ENCODE measurements at places on chromosomes 12 and 14.

DNA sequence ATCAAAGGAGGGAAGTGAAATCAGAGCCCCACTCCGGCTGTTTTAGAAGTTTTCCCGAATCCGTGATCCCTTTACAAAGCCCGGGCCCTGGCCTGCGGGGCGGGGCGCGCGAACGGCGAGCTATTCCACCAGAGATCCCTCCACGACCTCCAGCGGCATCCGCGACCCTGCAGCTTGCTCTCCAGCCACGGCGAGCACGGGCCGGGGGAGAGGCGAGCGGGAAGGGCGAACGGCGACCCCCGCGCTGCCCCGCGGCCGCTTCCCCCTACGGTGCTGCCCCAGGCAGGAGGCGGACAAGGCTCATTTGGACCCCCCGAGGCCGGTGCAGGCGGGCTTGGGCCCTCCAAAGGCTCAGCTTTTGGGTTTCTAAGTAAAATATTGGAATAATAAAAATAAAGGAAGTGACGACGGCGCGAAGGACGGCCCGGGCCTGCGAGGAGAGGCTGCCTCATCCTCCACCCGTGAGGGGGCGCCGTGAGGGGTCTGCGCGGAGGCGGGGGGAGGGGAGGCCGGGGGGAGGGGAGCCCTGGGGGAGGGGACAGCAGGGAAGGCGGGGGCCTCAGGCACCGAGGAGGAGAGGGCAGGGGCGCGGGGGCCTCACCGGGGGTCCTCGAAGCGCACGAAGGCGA is 613 bp downstream of the SRSF9 start:
- DNase-seq, result peak; percentile 73

- DNase-seq, result no peak
Measured at GRCh38 chr12:92648242-92649031, 54.4 kb upstream of the PLEKHG7 start.

GRCh38 chr12:114726092-114726710 is 42.2 kb upstream of the TBX3 start:
- DNase-seq, result no peak

DNA sequence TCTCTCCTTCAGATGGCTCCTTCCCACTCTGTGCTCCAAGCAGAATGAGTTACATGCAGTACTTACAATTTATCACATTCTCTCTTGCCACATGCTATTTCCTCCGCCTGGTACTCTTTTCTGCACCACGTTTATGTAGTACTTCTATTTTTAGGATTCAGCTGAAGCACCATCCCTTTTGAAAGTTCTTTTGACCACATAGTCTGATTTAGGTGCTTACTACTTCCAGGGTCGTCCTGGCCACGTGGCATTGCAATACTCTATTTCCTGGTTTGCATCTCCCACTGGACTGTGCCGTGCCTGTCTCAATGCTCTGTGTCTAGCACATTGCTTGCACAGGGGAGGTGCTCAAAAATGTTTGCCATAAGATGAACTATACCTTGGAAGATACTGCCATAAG is 16.3 kb upstream of the TBC1D30 start:
- DNase-seq, result no peak

- DNase-seq, result no peak
Measured at GRCh38 chr14:72812292-72812851, 81.5 kb downstream of the DPF3 start.

DNA sequence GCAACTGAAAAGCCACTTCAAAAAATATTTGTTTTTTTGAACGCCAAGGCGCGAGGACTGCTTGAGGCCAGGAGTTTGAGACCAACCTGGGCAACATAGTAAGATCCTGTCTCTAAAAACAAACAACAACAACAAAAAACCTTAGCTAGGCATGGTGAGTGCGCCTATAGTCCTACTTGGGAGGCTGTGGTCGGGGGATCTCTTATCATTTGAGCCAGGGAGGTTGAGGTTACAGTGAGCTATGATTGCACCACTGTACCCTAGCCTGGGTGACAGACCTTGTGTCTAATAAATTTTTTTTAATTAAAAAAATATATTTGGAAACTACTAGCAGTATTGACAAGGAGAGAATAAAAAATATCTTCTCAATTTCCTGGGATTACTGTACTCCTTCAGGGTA is 113.1 kb downstream of the TRAFD1 start:
- DNase-seq, result no peak

GRCh38 chr14:22748631-22749068 is 17.8 kb upstream of the OXA1L start:
- no peak for DNase-seq

- no peak for DNase-seq
Measured at GRCh38 chr12:110778833-110779577, 36.3 kb upstream of the PPP1CC start.

DNA sequence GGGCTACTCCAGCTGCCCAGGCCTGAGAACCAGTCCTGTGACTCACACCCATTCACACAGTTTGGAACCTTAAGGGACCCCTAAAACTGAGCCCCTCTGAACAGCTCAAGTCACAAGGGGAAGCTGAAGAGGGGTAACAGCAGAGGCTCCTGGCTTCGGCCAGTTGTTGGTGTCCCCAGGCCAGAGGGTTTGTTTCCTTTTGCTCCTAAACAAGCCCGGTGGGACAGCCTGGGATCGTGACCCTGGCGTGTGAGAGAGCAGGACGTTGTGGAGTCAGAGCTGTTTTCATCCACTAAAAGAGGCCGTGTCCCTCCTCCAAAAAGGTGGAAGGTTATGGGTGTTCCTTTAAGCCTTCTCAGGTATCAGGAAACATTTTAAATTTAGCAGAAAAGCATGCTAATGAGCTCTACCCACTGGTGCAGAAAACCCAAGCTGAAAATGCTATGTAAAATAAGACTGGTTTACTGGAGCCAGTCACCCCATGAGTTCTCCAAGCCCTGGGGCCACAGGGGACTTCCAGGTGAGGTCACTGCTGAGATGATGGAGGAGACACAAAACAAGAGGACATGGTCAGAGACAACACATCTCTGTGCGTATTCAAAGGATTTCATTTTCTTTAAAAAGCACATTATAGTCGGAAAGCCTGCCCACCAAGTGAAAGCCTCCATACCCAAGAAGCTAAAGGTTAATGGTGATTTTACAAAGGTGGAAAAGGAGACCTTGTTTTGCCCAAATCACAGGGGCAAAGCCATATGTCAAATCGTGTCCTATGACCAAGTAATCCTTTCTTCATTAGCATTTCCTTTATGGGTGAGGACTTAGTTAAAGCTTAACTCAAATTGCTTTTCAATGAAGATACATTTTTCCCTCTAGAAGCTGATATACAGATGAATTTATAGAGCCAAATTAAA is 14.1 kb downstream of the PRKAB1 start:
- no peak for DNase-seq

- DNase-seq, result peak; percentile 26
Measured at GRCh38 chr12:19451196-19451595, 11.9 kb downstream of the AEBP2 start.

GRCh38 chr12:110600254-110600653 is 13.7 kb upstream of the TCTN1 start:
- peak; percentile 24 for DNase-seq

DNA sequence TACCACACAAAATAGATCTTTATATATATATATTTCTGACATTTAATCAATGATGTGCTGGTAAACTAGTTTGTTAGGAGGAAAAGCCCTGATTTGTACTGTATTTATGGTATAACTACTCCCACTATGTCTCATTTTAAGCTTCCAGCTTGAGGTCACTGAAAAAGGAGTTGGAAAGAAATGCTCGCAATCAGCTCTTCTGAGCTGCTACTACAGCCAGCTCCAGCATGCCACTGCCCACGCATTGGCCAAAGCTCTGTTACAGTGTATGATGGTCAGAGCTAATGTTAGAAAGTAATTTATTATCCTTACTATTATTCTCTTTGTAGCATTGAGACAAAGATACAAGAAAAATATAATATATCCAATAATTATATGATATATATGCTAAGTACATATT is 55.0 kb upstream of the PCED1B start:
- DNase-seq, result no peak

GRCh38 chr12:104150416-104150815 is 12.4 kb upstream of the NFYB start:
- DNase-seq, result peak; percentile 89
